Stimulated activated CD8-positive, alpha-beta memory T cell treated with anti-CD3 and anti-CD28 coated beads, Interleukin-7, amount 100 ng/mL, for 48 hours (primary cell): ENCODE measurements at places on chromosomes 1 and 21.

DNA sequence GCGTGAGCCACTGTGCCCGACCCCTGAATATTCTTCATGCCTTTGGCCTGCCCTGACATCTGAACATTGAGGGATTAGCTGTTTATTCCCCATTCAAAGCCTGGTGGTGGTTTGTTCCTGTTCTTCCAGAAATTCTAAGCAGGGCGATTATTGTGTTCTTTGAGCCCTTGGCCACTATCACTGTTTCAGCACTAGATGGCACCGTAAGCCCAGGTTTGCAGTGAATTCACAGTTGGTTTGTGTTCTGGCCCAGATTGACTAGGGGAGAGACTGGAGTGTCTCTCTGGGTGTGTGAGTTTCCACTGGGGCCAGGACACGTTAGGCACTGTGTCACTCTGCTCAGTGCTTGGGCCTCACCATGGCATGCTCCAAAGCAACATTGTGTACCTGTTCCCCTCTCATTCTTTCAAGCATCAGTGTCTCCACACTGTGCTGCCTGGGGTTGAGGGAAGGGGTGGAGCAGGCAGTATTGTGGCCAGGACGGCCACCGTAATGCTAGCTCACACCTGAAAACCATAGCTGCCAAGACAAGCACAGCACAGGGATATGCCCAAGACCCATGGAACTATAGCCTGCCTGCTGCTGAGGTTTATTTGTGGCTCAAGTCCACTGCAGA, 52.7 kb downstream of the PKN2 start:
- DNase-seq, result no peak

DNA sequence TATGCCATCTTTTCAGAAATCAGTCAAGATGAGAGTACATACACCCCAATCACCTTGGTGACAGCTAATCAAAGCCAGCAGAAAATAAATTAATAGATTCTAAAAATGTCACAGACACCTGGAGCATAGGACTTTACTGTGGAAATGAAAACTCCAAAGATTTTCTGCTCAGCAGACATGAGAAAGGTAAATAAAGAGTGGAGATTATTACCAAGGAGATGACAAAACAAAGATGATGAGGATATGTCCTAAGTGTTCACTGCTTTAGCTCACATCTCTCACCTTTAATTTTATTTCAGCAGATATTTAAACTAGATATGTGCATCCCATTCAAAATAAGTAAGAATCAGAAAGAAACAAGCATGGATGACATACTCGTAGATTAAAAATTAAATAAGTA, 14.8 kb upstream of the KCNT2 start:
- no peak for DNase-seq

DNA sequence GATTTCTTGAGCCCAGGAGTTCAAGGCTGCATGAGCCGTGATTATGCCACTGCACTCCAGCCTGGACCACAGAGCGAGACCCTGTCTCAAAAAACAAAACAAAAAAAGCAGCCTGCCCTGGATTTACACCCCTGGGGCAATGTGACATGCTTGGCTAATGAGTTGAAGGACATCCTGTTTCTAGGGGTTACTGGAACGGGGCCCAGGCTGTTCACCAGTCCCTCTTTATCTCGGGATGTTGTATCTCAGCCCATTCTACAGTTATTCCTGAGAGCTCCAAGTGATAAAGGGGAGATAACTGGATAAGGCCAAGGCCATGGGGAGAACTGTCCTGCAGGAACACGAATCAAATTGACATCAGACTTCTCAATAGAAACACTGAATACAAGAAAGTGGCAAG, 21.7 kb upstream of the S100A2 start:
- no peak for DNase-seq

DNA sequence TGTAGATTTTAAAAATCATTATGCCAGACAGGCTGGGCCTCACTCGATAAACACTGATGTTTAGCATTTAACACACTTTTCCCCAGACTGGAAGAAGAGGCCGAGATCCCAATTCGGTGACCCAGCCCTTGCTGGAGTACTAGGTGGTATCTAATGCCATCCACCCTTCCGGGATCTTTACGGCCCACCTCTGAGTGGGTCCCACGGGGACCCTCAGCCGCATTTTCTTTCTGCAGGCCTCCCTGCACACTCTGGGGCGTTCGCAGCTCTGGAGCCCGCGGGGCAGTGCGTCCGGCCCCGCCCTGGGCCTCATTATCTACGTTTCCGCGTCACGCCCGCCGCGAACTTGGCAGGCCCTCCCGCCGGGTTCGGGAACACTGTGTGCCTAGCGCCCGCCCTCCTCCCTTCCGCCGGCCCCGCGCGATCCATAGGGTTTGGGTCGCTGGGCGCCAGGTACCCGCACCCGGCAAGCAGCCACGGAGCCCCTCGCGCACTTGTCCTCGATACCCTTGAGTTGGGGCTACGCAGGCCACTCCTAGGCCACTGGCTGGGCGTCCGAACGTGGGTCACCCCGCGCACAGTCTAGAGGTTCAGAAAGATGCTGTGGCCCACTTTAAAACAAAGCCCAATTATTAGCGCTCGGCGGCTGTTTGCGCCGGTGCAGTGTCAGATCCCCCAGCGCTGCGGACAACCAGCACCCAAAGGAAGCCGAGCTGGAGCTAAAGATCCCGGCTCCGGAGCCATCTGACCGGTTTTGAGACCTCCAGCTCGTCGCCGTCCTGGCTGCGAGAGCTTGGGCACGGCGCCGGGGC, 950 bp upstream of the EVA1C start:
- peak; percentile 45 for DNase-seq

DNA sequence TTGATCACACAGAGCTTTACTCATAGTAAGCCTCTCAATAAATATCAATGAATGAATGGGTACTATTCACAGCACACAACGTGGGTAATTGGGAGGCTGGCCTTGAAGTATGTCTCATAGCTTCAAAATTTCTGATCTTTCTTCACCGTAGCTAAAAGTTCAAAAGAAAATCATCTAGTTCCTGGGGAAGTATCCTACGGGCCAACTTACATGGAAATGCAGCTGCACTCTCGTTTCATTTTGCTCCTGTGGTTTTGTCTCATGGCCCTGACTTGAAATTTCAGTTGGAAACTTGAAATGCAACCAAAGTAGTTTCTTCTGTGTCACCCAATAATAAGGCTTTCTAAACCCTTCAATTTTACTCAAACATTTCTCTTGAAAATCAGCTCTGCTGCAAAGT, 76.1 kb upstream of the CNIH3 start:
- DNase-seq, result no peak
